Esophagus (tissue), 2 donors: ENCODE measurements at places on chromosomes 1 and 21. TPM values are rescaled to one million over a fixed set of nuclear protein-coding genes. Genes with fewer than 3 reads are reported as not detected.

DTL gene
- 3.4 TPM for polyA plus RNA-seq

S100A9 gene
- polyA plus RNA-seq = 47,233 TPM

DYNLT5 gene
- 0.18 TPM for polyA plus RNA-seq

STIL gene
- 1.6 TPM for polyA plus RNA-seq

RGS8 gene
- polyA plus RNA-seq = not detected

S100A16 gene
- 2,151 TPM for polyA plus RNA-seq

IPO13 gene
- polyA plus RNA-seq = 18.1 TPM

SPRR5 gene
- 1.1 TPM for polyA plus RNA-seq

IFNAR2 gene
- 7.2 TPM for polyA plus RNA-seq

SEC16B gene
- 1.0 TPM for polyA plus RNA-seq

TMCC2 gene
- 0.58 TPM for polyA plus RNA-seq

BECN2 gene
- not detected for polyA plus RNA-seq

FAM163A gene
- not detected for polyA plus RNA-seq
